NCI-H1092 (cell line): ENCODE measurements at places on chromosomes 2 and 18.

DNA sequence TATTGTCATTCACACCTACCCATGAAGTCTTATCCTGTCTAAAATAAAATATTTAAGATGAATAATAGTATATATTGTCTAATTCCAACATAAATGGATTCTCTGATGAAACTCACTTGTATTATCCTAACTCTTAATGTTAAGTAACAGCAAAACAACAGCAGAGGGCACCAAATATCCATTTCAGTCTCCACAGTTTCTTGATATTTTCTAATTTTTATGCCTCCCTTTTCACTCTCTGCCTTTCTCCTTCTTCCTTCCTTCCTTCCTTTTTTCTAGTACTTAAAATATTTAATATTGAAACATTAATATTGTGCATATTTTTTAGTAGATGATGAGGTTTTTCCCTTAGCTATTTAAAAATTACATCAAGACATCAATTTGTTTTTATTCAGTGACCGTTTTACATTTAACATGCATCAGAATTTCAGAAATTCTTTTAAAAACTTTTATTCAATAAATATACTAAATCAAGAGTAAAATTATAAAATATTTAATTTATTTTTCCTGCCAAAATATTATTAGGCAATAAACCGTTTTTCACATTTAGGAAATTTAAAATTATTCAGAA is 97.6 kb downstream of the WDR7 start:
- DNase-seq, result peak; percentile 35

- no peak for DNase-seq
Measured at GRCh38 chr2:118183381-118183780, 95.1 kb downstream of the INSIG2 start.

DNA sequence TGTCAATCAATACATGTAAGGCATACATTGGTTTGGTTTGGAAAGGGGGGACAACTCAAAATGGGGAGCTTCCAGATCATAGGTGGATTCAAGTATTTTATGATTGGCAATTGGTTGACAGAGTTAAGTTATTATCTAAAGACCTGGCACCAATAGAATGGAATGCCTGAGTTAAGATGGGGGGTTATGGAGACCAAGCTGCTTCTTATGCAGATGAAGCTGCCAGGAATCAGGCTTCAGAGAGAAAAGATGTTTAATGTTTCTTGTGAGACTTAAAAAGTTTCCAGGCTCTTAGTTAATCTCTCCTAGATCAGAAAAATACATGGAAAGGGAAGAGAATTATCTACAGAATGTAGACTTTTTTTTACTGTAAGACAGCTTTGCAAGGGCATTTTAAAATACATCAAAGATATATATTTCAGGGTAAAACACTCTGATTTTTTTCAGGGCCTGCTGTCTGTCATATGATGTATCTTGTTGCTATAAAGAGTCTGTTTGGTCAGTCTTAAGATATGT is 1343.2 kb upstream of the LRRTM1 start:
- no peak for DNase-seq

GRCh38 chr2:81644189-81644588 is 1339.6 kb upstream of the LRRTM1 start:
- no peak for DNase-seq
